ENCODE measurements at places on chromosomes 1 and 21. TPM values are rescaled to one million over a fixed set of nuclear protein-coding genes. Genes with fewer than 3 reads are reported as not detected.

The CHI3L2 gene
- total RNA-seq = 0.34 TPM

The MROH7 gene
- total RNA-seq = not detected

The VASH2 gene
- total RNA-seq = 0.60 TPM

The AKIRIN1 gene
- 36.5 TPM for total RNA-seq

All from A375 (cell line).